ENCODE measurements at places on chromosomes 6 and 20. TPM values are rescaled to one million over a fixed set of nuclear protein-coding genes. Genes with fewer than 3 reads are reported as not detected.

The GPRC6A gene
- total RNA-seq = not detected

The PROKR2 gene
- not detected for total RNA-seq

The OPRL1 gene
- total RNA-seq = 0.62 TPM

The IL20RA gene
- 4.6 TPM for total RNA-seq

The HSPA1B gene
- 827 TPM for total RNA-seq

The BPIFA1 gene
- total RNA-seq = 109 TPM

The PGBD1 gene
- total RNA-seq = 8.5 TPM
